ENCODE measurements at places on chromosomes 5 and 9. TPM values are rescaled to one million over a fixed set of nuclear protein-coding genes. Genes with fewer than 3 reads are reported as not detected.

The TSSK1B gene
- 0.49 TPM for total RNA-seq

The TICAM2 gene
- 11.5 TPM for total RNA-seq

The PPP2R2B gene
- not detected for total RNA-seq

The TAF11L10 gene
- not detected for total RNA-seq
